ENCODE measurements at places on chromosomes 7 and 10. TPM values are rescaled to one million over a fixed set of nuclear protein-coding genes. Genes with fewer than 3 reads are reported as not detected.

SLC26A3 gene
- not detected for total RNA-seq

FAM185A gene
- 6.5 TPM for total RNA-seq

PDE6C gene
- not detected for total RNA-seq

TAS2R41 gene
- total RNA-seq = not detected

TEX47 gene
- total RNA-seq = not detected

CALML3 gene
- total RNA-seq = not detected

TIMM23B gene
- 16.9 TPM for total RNA-seq

NEURL1 gene
- 0.15 TPM for total RNA-seq

JAKMIP3 gene
- not detected for total RNA-seq

TMEM176B gene
- total RNA-seq = not detected

SFTPA2 gene
- total RNA-seq = not detected

ADAMTS14 gene
- not detected for total RNA-seq

HHEX gene
- 48.2 TPM for total RNA-seq

PANK1 gene
- 2.6 TPM for total RNA-seq

IL6 gene
- total RNA-seq = 16.3 TPM

ASAH2 gene
- total RNA-seq = 0.32 TPM

UPK3B gene
- not detected for total RNA-seq

GRID2IP gene
- total RNA-seq = not detected

ABCA13 gene
- total RNA-seq = under 0.01 TPM

EPO gene
- not detected for total RNA-seq

SLC25A40 gene
- total RNA-seq = 10.4 TPM

HECTD2 gene
- 7.3 TPM for total RNA-seq

EN2 gene
- total RNA-seq = not detected

NUTM2A gene
- 0.15 TPM for total RNA-seq

IKZF1 gene
- not detected for total RNA-seq

PON1 gene
- not detected for total RNA-seq

FANK1 gene
- total RNA-seq = 1.6 TPM

CYP3A7 gene
- total RNA-seq = not detected

Measured in epithelial cell of umbilical artery (primary cell).